SHP77 (cell line): ENCODE measurements at places on chromosomes 12 and 14.

DNA sequence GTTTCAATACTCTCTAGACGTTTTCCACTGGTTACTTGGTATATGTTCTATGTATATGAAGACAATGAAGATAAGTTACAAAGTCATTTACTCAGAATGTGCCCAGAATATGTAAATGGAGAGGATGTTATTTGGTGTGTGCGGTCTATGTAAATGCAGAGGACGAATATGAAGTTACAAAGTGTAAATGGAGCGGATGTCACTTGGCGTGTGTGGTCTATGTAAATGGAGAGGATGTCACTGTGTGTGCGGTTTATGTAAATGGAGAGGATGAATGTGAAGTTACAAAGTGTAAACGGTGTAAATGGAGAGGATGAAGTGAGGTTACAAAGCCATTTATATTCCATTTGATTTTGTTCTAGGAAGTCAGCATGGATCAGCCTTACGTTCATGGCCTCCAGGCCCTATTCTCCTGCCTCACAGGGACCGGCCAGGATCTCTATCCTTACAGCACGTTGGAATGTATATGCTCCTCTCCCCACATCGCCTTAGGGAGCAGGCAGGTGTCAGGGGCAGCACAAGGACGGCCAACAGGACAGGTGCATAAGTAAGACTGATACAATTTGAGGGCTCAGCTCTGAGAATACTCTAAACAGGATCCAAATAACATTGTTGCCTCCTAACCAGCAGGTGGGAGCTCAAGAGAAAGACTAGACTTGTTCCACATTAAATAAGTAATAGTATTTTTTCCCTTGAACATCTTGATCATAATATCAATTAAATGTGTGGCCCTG lies 42.4 kb downstream of the GLRX5 start:
- DNase-seq: no peak

DNA sequence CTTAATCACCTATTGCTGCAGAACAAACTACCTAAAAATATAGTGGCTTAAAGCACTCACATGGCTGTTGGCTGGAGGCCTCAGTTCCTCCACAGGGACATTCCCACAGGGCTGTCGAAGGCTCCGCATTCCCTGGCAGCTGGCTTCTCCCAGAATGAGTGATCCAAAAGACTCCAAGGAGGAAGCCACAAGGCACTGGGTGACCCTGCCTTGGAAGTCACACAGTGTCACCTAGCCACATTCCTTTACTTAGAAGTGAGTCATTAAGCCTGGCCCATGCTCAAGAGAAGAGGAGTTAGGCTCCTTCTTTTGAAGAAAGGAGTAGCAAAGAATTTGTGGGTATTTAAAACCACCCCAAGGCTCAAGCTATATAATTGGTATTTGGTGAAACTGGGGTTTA lies 63.9 kb upstream of the MAP1LC3B2 start:
- DNase-seq: no peak

- DNase-seq: no peak
Measured at GRCh38 chr14:45123271-45123670, 11.0 kb downstream of the FKBP3 start.

- no peak for DNase-seq
Measured at GRCh38 chr12:100518376-100518775, 44.7 kb downstream of the NR1H4 start.

GRCh38 chr14:101973356-101973755 lies 9.0 kb downstream of the DYNC1H1 start:
- no peak for DNase-seq

- no peak for DNase-seq
Measured at GRCh38 chr12:87921621-87922020, 107.6 kb downstream of the C12orf50 start.

GRCh38 chr12:44101475-44101874 lies 265.6 kb downstream of the TMEM117 start:
- DNase-seq: no peak

- DNase-seq: no peak
Measured at GRCh38 chr12:58957298-58957697, 37.0 kb upstream of the LRIG3 start.

DNA sequence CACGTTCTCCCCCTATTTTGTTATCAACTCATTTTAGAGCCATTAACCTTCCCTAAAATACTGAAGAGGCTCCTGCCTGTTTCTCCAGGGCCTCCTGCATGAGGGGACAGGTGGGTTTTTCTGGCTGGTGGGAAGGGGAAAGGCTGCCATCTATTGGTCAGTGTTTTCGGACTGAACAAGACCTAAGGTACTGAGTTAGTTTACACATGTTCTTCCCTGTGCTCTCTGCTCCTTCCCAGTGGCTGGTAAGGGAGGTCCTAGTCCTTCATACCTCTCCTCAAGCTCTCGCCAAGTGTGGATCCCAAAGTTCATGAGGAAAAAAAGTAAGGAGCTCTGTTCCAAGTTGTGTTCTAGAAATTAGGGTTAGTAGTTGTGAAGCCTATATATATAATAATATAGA lies 357.5 kb downstream of the FSCB start:
- peak; percentile 55 for DNase-seq

DNA sequence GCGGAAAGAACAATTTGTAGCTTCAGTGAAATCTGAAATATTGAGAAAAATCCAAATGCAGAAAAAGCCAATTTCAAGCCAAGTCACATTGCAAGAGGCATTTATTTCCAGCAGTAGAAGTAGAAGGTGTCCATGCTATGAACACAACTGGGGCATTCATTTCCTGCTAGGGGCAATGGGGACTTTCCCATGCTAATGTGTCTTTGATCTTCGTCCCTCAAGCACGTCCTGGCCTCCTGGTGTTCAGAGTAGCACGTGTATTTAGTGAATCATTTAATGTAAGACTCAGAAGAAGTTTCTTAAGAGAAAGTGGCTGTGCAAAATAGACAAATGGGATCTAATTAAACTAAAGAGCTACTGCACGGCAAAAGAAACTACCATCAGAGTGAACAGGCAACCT lies 267.9 kb downstream of the TMEM132C start:
- DNase-seq: no peak

- no peak for DNase-seq
Measured at GRCh38 chr12:131923260-131923659, 5.8 kb upstream of the PUS1 start.

DNA sequence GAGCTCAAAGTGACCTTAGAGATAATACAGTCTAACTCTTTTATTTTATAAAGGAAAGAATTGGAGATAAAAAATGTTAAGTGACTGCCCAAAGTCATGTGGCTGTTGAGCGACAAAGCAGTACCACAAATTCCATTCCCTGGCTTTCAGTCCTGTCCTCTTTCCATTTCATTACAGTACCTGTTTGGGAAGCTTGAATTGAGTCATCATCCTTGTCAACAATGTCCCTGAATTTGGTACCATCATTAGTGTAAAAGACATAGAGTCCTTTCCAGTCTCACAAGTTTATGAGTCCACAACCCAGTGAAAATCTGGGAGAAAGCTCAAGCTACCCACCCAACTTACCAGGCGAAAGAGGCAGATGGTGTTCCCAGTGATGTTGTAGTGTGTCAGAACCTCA lies 3.8 kb downstream of the ERP27 start:
- DNase-seq: no peak

DNA sequence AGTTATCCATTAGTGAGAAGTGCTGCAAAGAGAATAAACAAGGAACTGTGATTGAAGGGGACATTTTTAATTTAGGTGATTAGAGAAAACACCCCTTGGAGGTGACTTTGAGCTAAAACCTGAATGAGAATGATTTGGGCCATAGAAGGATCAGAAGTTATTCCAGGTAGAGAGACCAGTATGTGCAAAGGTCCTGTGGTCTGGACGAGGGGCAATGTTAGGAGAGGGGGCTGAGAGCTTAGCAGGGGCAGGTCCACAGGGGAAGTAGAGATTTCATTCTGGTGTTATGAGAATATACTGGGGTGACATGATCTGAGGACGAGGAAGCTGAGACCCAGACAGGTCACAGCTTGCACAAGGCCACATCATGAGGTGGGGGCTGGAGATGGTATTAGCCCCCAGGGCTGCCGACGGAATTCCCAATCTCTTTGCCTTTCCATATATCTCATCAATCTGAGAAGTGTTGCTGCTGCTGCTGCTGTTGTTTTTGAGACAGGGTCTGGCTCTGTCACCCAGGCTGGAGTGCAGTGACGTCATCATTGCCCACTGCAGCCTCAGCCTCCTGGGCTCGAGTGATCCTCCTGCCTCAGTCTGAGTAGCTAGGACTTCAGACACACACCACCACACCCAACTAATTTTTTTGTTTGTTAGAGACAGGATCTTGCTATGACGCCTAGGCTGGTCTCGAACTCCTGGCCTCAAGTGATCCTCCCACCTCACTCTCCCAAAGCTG lies 55.6 kb downstream of the KCTD10 start:
- DNase-seq: no peak

- DNase-seq: peak; percentile 57
Measured at GRCh38 chr14:77148510-77149231, 7.1 kb upstream of the ZDHHC22 start.

GRCh38 chr12:56804169-56804568 lies 41.0 kb downstream of the HSD17B6 start:
- DNase-seq: no peak

DNA sequence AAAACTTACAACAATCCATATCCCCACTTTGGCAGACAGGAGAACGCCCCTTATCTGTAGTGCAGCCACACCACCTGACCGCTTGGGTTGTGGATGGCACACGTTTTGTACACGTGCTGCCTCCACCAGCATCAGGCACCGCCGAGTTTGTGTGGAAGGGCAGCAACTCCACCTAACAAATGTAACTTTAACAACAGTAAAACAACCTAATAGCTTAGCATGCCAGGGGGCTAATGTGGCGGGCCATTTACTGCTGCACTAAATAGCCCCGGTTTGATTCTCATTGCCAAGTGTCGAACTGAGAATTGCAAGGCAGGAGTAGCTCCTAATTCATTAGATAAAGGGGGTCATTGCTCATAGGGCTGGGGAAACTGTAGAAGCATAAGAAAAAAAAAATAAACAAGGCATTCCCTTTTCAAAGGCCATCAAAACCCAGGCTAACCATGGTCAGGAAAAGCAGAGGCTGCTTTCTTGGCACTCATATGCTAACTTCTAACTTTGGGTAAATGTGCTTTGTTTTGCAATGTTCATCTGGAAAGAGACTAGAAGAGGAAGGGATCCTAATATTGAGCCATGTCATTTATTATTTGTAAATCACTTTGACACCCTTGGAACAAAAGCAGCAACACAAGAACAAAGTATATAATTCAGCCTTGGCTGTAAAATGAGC lies 279.7 kb upstream of the SOX5 start:
- DNase-seq: no peak

- peak; percentile 61 for DNase-seq
Measured at GRCh38 chr14:23154964-23155587, 28.4 kb downstream of the SLC7A8 start.

- DNase-seq: no peak
Measured at GRCh38 chr12:6967651-6968100, 2.8 kb downstream of the PHB2 start.

- peak; percentile 0 for DNase-seq
Measured at GRCh38 chr12:77001276-77001675, 64.1 kb downstream of the E2F7 start.
